ENCODE measurements at places on chromosomes 6 and 20. TPM values are rescaled to one million over a fixed set of nuclear protein-coding genes. Genes with fewer than 3 reads are reported as not detected.

IDH3B gene
- total RNA-seq: 105 TPM

LCA5 gene
- 34.3 TPM for total RNA-seq

SLC17A3 gene
- not detected for total RNA-seq

SLA2 gene
- total RNA-seq: 0.38 TPM

ILRUN gene
- total RNA-seq: 48.4 TPM

HLA-DOA gene
- total RNA-seq: 0.71 TPM

C6orf15 gene
- total RNA-seq: not detected

TGM2 gene
- 151 TPM for total RNA-seq

TRERF1 gene
- total RNA-seq: 9.6 TPM

SAPCD1 gene
- total RNA-seq: 3.8 TPM

FYN gene
- total RNA-seq: 225 TPM

GSTA2 gene
- not detected for total RNA-seq

KHDC1L gene
- total RNA-seq: 1.0 TPM

KDM1B gene
- 39.4 TPM for total RNA-seq

C20orf144 gene
- 0.22 TPM for total RNA-seq

SMLR1 gene
- total RNA-seq: not detected

MLN gene
- total RNA-seq: not detected

ZNF451 gene
- total RNA-seq: 153 TPM

GINS1 gene
- 6.8 TPM for total RNA-seq

TRMT6 gene
- 9.1 TPM for total RNA-seq

SLC13A3 gene
- total RNA-seq: 10.1 TPM

PNLDC1 gene
- 0.49 TPM for total RNA-seq

HLA-DOB gene
- total RNA-seq: not detected

MEI4 gene
- total RNA-seq: 0.99 TPM

SNAP25 gene
- total RNA-seq: 162 TPM

TNFAIP3 gene
- 24.8 TPM for total RNA-seq

SIRPD gene
- not detected for total RNA-seq

PRR18 gene
- total RNA-seq: 0.22 TPM

POPDC3 gene
- total RNA-seq: 5.4 TPM

ZNF343 gene
- 25.0 TPM for total RNA-seq

NKX2-2 gene
- total RNA-seq: not detected

TMEM151B gene
- 10.2 TPM for total RNA-seq

FAM162B gene
- 5.6 TPM for total RNA-seq

COL11A2 gene
- total RNA-seq: 39.0 TPM

GJA10 gene
- 2.5 TPM for total RNA-seq

IRAK1BP1 gene
- total RNA-seq: 26.4 TPM

UNC93A gene
- not detected for total RNA-seq

BEND6 gene
- total RNA-seq: 5.8 TPM

PTCRA gene
- total RNA-seq: not detected

TBXT gene
- total RNA-seq: not detected

CST4 gene
- total RNA-seq: not detected

SLC22A1 gene
- total RNA-seq: 0.27 TPM

CEP85L gene
- 44.8 TPM for total RNA-seq

GTSF1L gene
- not detected for total RNA-seq

PEX6 gene
- 29.6 TPM for total RNA-seq

HRH3 gene
- total RNA-seq: 1.3 TPM

BCAS1 gene
- total RNA-seq: 6.1 TPM

OPRM1 gene
- 1.4 TPM for total RNA-seq

SAMD3 gene
- total RNA-seq: 7.9 TPM

SPTLC3 gene
- total RNA-seq: 14.1 TPM

OLIG3 gene
- not detected for total RNA-seq

RRAGD gene
- 33.8 TPM for total RNA-seq

LGSN gene
- 729 TPM for total RNA-seq

RCAN2 gene
- 37.3 TPM for total RNA-seq

Measured in camera-type eye (tissue), 1 donor.